Fibroblast of skin of abdomen (primary cell): ENCODE measurements at places on chromosomes 5 and 9.

- DNase-seq: no peak
Observed at GRCh38 chr9:87395804-87396479, 101.7 kb upstream of the DAPK1 start.

DNA sequence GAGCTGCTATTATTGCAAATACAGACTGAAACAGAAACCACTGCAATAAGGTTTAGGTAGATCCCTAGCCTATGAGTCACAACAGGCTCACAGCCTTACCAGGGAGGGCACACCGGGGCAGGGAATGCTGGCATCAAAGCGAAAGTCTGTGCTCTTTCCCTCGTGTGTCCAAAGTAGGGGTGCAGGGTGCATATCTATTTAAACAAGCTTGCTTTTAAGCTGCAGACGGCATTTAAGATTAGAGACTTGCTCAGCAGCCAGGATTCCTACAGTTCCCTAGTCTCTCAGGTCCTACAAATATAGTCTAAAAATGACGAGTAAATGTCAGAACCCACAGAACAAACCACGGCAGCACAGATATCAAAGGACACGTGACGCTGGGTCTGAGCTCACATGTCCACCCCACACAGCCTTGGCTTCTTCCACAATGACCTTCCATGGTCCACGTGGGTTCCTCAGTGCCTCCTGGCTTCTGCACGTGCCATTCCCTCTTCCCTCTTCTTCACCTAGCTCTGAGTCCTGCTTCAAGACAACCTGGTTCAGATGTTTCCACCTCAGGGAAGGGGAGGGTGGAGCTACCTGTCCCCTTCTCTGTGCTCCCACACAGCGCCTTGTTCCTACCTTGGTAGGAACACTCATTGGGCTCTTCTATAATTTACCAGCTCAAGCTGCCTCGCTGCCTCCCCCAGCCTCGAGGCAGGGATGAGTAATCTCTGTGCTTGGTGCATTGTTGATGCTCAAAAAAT, 193.2 kb downstream of the MAPKAP1 start:
- peak; percentile 57 for DNase-seq

GRCh38 chr9:127664678-127665507, 41.9 kb upstream of the CFAP157 start:
- DNase-seq: peak; percentile 58

DNA sequence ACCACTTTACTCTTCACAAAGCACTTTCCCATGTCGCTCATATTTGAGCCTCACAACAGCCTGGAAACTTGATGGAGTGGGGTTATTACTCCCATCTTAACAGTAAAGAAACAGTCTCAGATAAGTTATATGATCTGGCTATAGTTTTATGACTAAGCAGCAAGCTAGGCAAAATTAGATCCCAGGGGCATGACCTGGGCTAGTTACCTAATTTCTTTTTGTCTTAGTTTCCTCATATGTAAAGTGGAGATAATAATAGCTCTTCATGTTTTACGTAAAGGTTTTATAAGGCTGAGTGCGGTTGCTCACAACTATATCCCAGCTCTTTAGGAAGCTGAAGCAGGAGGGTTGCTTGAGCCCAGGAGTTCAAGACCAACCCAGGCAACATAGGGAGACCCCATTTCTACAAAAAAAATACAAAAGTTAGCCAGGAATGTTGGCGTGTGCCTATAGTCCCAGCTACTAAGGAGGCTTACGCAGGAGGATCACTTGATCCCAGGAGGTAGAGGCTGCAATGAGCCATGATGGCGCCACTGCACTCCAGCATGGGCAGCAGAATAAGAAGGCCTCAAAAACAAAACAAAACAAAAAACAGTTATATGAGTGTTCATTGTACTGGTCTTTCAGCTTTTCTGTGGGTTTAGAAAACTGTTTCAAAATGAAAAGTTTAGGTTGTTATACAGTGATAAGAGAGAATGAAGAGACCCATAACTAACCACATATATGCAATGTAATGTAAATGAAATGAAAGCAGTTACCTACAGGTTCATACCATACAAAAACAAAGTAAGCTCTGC, 6.5 kb upstream of the PLIN2 start:
- DNase-seq: no peak

- DNase-seq: no peak
Observed at GRCh38 chr5:162107591-162107990, 40.0 kb downstream of the GABRG2 start.
